ENCODE measurements at places on chromosomes 4 and X.
A peak's percentile ranks its signal among the peaks of the same experiment; 100 is the strongest.

DNA sequence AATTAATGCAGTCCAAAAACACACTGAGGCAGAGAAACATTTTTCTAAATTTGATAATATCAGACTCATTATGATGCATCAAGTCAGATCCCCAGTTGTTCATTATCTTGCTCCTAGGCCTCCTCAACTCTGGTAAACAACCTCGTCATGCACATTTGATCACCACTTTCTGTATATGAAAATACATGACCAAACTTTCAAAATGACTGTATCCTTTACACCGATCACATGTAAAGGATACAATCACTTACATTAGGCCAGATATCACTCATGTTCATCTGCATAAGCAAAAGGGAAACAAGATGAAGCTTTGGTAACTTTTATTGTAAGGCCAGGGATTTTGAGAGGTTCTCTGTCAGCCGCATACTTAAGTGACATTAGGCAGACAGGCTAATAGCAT lies 99.4 kb upstream of the IL1RAPL1 start:
- DNase-seq, result no peak

DNA sequence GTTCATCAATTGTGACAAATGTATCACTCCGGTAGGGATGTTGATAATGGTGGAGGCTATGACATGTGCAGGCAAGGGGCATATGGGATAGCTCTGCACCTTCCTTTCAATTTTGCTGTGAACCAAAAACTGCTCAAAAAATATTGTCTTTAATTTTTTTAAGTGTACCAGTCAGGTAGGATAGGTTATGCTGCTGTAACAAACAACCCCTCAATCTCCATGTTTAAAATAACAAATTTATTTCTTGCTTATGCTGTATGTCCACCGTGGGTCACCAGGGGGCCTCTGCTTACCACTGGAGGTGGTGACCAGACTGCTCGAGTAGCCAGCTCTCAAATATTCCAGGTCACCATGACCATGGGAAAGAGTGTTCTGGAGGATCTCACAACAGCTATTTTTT lies 23.4 kb upstream of the MSX1 start:
- no peak for DNase-seq

DNA sequence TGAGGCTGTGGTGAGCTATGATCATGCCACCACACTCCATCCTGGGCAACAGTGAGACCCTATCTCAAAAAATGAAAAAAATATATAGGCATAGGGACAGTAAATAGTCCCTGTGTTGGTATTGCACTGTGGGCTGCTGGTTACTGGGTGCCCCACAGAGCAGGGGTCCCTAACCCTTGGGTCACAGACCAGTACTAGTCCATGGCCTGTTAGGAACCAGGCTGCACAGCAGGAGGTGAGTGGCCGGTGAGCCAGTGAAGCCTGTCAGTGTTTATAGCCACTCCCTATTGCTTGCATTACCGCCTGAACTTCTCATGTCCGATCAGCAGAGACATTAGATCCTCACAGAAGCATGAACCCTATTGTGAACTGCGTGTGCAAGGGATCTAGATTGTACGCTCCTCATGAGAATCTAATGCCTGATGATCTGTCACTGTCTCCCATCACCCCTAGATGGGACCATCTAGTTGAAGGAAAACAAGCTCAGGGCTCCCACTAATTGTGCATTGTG lies 106.5 kb downstream of the TNIP2 start:
- DNase-seq, result no peak

DNA sequence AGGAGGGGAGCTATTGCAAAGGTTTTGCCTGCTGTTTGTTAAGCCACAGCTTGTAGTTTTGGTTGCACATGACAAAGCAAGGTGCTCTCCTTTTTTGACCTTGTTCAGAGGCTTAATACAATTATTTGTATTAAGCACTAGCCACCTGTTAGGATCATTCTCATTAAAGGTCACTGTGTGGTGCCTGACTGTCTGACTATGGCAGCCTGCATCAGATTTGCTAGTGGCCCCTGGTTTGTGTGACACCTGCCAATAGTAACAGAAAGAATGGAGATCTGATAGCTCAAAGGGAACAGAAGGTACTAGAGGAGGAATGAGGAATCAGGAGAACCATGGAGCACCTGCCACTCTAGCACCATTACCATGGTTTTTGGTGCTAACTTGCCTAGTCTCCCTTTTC lies 102.5 kb downstream of the POLA1 start:
- no peak for DNase-seq

GRCh38 chrX:130081421-130082045 lies 28.8 kb downstream of the ELF4 start:
- no peak for DNase-seq

DNA sequence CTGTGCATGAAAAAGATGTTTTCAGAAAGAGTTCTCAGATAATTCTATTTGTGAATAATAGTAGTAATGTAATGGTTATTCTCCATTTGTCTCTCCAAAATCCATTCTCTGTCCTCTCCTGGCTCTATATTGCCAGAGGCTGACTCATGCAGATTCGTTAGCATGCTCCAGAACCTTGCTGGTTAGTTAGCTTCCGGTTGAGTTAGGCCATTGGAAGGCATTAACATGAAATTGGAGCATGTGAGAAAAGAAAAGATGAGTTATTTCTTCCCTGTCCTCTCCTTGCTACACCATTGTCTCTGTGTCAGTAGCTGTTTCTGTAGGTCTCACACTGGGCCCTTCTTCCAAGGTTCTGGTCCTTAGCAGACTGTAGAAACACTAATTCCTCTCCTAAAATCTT lies 23.5 kb upstream of the PRDM8 start:
- peak; percentile 84 for DNase-seq

All from LHCN-M2 (cell line).